ENCODE measurements at places on chromosomes 4 and X.

DNA sequence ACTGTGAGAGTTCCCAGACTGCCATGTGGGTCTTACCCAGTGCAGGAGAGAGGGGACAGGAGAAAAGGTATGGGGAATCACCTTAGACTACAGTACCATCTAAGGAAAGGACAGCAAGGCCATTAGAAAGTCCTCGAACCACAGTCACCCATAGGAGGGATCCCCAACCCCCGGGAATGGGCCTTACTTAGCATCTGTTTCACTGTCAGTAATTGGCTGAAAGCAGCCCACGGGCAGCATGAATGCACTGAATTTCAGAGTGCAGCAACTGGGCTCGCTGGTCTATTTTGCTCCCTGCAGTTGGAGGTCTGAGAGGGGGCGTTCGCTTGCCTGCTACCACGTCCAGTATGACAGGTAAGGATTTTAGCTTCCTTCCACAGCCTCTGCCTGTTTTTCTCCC, 50.4 kb upstream of the KLHL8 start:
- no peak for DNase-seq

DNA sequence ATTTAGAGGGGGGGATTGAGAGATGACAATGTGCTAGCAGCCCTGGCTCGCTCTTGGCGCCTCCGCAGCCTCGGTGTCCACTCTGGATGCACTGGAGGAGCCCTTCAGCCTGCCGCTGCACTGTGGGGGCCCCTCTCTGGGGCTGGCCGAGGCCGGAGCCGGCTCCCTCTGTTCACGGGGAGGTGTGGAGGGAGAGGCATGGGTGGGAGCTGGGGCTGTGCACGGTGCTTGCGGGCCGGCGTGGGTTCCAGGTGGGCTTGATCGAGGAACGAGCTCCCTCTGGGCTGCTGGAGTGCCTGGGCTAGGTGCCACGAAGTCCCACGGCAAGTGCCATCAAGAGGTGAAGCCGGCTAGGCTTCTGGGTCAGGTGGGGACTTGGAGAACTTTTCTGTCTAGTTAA, 6.9 kb downstream of the C4orf46 start:
- no peak for DNase-seq

- DNase-seq: no peak
Measured at GRCh38 chr4:45568694-45569093, 555.2 kb downstream of the GABRG1 start.

DNA sequence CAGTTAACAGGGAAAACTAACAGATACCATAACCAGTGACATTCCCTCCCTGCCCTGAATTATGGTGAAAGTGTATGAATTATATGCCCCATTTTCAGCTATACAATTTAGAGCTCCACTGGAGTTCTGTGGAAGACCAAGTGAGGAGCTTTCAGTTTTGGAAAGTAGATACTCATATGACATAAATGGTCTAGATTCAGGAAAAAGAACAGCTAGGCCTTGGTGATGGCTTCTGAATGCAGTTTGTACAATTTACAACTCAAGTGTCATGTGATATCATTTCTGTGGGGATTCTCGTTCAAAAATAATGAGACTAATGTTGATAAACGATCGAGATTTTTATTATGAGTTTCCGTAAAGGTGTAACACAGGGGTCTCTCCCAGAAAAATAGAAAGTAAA, 8.2 kb upstream of the SEC24B start:
- no peak for DNase-seq

DNA sequence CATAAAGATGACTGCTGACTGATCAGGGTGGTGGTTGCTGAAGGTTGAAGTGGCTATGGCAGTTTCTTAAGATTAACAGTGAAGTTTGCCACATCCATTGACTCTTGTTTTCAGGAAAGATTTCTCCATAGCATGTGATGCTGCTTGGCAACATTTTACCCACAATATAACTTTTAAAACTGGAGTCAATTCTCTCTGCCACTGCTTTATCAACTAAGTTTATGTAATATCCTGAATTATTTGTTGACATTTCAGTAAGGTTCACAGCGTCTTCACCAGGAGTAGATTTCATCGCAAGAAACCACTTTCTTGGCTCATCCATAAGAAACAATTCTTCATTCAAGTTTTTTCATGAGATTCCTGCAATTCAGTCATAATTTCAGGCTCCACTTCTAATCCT, 166.5 kb upstream of the SPRY1 start:
- no peak for DNase-seq

GRCh38 chr4:17761062-17761461, 20.4 kb downstream of the FAM184B start:
- no peak for DNase-seq

DNA sequence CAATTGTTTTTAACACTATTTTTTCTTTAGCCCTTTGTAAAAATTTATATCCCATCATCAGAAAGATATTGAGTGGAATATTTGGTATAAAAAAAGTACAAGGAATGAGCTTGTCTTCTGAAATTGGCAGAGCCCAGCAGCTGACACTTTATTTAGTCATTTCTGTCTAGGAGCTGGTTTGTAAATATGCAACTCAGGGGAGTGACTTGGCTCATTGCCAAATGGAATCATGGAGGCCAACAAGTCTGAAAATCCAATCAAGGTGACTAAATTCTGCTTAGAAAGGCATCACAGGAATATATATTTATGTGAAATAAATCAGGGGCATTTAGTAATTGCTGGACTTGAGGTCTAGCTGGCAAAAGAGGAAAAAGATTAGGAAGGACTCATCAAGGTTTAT, 74.4 kb downstream of the OTC start:
- DNase-seq: no peak

- DNase-seq: no peak
Measured at GRCh38 chr4:16859031-16859430, 39.4 kb downstream of the LDB2 start.

DNA sequence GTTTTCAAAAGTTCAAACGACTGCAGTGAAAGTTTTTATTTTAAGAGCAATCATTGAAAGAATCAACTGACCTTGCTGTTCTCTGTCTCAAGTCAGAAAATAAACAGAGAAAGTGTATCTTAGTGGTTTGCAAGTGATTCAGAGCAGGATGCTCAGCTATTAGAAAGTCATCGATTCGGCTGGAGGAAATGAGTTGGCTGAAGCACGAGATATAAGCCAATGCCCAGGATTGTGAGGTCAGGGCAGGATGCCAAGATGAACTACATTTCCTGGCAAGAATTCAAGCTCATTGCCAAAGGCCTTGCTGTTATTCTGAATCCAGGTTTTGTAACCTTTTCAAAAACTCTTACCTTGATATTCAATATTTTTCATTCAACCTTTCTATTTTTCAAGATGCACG, 541.4 kb upstream of the BOD1L1 start:
- no peak for DNase-seq

DNA sequence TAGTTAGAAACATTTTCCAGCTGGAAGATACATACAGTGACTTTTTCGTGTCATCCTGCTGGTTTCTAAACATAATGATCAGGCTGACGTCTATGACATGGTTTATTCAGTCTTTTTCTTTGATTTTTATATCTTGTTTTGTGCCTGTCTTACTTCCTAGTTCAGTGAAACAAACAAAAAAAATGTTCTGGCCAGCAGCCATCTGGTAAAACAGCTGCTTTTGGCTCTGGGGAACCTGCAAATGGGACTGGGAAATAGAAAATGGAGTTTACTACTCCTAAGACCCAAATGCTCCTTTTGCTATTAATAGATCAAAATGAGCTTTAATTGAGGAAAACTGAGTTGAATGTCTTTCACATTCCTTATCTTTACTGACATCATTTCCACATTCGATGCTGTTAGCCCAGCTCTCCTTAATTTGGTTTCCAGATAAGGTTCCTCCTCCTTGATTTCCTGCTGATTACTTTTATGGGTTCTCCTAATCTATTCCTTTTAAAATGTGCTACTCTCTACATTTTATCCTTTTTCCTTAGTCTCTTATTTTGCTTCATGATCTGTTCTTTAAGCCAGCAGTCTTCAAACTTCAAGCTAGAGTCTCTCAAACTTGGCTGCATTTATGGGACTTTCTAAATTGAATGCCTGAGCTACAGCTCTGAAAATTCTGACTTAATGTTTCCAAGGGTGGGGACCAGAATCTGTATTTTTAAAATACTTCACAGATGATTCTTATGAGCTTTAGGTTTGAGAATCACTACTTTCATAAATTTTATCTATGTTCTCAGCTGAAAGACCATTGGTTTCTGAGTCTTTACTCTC, 499.5 kb downstream of the ANKRD50 start:
- DNase-seq: no peak

- no peak for DNase-seq
Measured at GRCh38 chr4:184793735-184794355, 31.9 kb downstream of the ACSL1 start.

DNA sequence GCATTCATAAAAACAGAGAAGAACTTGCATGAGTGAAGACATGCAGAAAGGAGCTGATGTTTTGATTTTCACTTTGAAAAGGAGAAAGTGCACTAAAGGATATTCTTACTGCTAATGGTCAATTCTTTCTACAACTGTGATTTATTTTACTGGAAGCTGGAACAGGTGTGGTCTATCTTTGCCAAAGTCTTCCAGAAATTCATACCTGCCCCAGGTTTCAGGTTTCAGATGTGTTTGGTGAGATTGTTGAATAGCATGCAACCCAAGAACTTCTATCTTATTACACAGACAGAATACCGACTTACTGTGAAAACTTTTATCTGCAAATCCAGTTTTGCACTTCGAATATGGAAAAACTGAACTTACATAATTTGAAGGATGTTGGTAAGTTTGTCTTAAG, 388.3 kb downstream of the PDGFC start:
- DNase-seq: no peak

DNA sequence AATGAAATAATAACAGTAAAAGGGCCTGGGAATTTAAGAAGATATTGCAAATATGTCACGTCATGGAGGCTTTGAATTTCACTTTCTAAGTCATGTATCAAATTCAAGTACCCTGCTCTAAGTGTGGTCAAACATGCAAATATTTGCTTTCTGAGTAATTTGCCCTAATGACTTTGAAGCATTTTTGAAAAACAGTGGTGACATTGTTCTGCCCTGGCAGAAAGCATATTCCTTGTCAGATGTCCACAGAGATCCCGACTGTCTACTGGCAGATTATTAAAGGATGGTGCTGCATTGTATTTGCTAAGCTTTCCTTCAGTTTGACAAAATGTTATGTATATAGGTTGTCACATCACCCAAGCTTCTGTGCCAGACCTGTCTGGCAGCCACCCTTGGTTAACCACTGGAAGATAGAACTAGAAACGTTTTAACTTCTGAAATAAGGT, 92.5 kb downstream of the ANK2 start:
- no peak for DNase-seq

DNA sequence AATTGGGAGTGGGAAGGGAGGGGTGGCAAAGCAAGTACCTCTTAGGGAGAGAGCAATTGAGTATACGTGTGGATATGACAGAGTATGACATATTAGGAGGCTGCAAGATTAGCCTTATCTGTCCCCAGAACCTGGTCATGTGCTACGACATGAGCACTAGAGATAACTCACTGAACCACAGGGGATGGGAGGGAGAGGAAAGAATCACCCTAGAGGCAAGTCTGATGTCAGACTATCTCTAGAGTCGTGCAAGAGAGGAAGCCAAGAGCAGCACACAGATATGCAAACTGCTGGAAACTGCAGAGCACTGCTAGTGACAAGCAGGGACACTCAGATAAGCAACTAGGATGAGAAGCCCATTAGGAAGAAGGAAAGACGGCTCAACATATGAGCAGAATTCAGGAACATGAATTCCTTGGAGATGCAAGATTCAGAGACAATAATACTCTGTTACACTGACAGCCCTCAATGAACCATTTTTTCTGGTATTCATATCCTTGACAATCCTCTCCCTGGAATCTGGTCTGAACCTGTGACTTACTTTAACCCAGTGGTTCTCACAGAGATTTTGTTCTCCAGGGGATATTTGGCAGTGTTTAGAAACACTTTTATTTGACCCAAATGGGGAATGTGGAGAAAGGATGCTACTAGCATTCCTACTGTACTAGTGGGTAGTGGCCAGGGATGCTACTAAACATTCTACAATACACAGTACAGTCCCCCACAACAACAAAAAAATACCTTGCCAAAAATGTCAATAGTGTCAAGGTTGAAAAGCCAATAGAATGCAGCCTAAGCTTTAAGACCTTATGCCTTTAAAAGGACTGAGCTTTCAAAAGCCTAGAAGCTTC, 84.0 kb upstream of the BMP2K start:
- no peak for DNase-seq

GRCh38 chr4:142211444-142211843, 575.1 kb downstream of the IL15 start:
- no peak for DNase-seq

Measured in activated CD8-positive, alpha-beta memory T cell treated with anti-CD3 and anti-CD28 coated beads for 4 hours (primary cell).